ENCODE measurements at places on chromosomes 2 and 18.

DNA sequence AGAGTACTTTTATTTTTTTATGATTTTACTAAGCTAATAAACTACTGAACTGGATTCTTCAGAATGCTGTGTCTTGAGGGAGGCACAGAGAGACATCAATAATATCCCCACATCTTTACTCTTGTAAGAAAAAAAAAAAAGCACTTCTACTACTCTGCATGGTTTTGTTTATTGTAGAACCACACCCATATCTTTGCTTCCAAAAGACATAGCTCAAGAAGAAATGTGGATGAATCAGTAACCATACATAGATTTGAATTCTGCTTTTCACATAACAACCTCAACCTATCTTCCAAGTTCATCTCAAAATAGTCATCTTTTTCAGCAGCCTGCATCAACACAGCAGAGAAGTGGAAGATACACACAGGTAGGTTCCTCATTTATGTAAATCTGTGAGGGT, 12.2 kb upstream of the COL5A2 start:
- no peak for DNase-seq

GRCh38 chr2:100256416-100256815, 65.9 kb downstream of the LONRF2 start:
- no peak for DNase-seq

DNA sequence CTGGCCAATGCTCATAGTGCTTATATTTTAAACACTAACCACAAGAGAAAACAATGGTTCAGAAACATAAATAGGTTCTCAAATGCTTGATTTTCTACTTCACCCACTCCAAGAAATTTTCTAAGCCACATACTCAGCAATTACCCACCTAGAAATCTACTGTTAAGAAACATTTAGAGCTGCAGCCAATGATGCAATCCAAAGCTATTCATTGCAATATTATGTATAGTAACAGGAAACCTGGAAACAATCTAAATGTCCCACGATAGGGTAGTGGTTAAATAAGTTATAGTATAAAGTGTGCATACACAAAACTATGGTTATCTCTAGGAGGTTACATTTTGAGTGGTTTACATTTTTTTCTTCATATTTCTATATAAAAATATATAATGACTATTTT, 5.7 kb downstream of the FAM237A start:
- no peak for DNase-seq

DNA sequence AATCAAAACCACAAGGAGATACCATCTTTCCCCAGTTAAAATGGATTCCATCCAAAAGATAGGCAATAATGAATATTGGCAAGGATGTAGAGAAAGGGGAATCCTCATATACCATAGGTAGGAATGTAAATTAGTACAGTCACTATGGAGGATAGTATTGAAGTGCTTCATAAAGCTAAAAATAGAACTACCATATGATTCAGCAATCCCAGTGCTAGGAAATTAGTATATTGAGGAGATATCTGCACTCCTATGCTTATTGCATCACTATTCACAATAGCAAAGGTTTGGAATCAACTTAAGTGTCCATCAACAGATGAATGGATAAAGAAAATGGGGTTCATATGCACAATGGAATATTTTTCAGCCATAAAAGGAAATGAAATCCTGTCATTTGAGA, 251.2 kb downstream of the ZNF804A start:
- no peak for DNase-seq

DNA sequence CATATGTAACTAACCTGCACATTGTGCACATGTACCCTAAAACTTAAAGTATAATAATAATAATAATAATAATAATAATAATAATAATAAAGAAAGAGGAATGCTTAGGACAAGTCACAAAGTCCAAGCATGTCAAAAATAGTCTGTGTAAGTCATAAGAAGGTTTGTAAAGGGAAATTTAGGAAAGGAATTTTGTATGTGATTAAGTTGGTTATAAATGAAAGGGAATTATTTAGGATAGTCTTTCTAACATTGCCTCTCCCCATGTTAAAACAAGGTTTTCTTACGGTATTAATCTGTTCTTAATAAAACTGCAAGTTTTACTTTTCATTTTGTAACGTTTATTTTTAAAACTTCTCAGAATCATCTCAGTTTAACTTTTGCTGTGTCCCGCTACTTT, 62.8 kb downstream of the SESTD1 start:
- DNase-seq = no peak
